ENCODE measurements at places on chromosomes 16 and 17.

GRCh38 chr16:67632415-67633172, 12.3 kb upstream of the CARMIL2 start:
- DNase-seq = no peak

- no peak for DNase-seq
Measured at GRCh38 chr16:74252329-74252728, 44.3 kb upstream of the PSMD7 start.

DNA sequence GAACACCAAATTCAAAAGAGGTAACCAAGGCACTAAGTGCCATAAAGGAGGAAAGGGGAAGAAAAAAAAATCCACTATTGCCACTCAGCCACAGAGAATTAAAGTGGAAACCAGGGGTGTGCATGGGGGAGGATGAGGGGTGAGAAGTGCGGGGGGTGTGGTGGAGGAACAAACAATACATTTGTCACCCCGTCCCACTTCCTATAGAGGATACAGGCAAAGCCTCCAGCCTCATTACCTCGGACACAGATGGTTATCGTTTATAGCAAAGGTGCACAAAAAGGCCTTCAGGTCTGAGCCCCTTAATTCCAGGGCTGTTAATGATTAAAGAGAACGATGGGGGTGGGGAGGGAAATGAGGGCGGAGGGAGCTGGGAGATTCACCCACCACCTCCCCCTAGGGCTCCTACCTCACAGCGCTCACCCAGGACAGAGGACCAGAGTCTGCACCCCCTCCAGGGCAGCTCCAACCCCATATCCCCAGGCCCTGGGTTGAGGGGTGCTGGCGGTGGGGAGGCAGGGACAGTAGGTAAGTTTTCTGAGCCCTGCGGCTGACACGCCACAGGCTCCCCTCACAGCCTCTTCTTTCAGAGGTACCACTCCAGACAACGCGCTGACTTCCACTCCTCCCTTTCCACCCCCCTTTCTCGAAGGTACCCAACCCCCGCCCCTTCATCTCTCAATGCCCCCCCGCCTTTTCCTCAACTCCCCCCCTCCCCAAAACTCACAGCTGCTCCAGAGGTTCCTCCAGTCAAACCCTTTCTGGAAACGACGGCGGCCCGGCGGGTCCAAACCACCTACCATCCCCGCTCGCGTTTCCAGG, 470 bp downstream of the DCUN1D3 start:
- no peak for DNase-seq

DNA sequence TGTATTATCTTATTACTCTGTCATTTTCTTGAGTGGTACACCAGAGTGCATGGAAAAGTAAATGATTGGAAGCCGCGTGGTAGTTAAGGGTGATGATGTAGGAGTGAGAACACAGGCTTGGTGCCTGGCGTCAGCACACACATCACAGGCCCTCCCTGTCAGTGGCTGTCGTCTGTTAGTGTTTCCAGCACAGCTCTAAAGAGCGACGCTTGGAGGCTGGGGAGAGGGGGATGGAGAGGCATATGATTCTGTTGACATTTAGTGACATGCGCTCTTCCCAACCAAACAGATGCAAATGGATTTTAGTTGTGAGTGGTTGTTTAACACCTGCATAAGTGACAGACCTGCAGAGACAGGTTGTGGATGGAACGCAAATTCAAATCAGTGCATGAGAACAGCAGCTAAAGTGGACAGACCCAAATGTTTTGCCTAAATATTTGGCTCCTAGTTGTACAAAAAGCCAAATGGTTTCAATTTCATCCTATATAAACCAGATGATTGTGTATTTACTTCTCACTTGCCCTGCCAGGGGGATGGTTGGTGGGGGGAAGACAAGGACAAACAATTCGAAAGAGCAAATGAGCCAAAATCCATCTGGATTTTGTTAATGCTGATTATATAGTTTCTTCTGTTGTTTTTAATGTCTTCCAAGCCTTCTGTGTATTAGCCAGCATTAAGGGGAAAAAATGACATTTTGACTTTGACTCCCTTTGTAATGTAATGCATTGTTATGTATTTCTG, 222.3 kb downstream of the WWOX start:
- no peak for DNase-seq

- DNase-seq = no peak
Measured at GRCh38 chr16:85363427-85363826, 249.7 kb upstream of the GSE1 start.

DNA sequence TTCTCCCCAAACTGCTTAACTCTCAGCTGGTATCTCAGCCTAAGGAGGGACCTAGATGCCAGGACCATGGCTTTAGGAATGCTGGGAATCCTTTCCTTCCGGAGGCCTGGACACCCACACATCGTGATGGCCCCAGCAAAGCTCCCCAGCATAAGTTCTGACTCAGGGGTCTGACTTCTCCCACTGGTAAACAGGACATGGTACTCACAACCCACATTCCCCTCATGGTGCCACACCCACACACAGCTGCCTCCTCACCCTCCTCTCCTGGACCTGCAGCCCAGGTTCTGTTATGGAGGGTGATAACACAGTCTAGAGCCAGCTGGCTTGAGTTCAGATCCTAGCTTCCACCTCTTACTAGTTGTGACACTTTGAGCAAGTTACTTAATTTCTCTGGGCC, 719 bp upstream of the RNF227 start:
- peak; percentile 84 for DNase-seq

- DNase-seq = no peak
Measured at GRCh38 chr16:87948119-87948545, 3.1 kb upstream of the BANP start.

GRCh38 chr17:14298221-14298946, 2.5 kb upstream of the HS3ST3B1 start:
- no peak for DNase-seq

DNA sequence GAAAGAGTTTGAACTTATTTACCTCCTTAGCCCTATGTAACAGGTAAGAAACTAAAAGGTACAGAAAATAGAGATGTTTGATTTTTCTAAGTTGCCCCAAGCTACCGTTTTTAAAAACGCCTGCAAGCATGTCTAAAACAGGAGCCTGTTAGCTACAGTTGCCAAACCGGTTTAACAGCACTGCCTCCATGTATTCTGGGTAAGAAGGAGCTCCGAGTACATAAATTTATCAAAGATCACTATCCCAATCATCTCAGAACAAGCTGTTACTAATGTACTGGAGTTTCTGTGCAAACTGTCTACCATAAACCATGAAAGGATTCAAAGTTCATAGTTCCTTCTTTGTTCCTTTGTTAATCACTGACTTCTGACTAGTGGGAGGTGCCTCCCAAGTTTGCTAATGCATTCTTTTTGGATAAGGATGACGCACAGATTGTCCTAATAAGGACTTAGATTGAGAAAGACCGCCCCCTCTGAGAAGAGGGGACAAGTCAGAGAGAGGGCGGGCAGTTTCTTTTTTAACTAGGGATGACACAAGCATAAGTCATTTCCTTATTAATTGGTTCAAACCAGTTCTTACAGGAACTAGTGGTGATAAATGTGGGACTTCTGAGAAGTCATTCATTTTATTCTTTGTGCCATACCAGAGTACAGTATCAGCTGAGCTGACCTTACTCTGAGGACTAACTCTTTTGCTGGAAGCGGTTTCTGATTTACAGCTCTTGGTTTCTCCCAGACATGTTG, 55.3 kb downstream of the TUBD1 start:
- DNase-seq = peak; percentile 100

DNA sequence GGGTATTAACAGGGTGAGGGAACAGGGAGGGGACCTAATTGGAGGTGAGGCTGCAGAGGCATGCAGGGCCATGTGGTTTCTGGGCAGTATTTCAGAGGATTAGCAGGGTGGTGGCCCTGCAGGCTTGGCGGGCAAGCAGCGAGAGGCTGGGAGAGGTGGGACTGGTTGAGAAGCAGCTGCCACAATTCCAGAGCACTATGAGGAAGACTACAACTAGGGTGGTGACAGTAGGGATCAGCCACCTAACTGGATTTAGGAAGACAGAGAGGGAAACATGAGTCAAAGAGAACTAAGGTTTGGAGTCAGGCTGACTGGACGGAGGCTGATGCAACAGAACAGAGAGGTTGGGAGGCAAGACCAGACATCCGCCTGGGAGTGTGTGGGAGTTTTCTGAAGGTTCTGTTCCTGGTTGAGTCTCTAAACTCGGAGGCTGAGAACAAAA, 12.3 kb downstream of the ALOXE3 start:
- DNase-seq = peak; percentile 44

DNA sequence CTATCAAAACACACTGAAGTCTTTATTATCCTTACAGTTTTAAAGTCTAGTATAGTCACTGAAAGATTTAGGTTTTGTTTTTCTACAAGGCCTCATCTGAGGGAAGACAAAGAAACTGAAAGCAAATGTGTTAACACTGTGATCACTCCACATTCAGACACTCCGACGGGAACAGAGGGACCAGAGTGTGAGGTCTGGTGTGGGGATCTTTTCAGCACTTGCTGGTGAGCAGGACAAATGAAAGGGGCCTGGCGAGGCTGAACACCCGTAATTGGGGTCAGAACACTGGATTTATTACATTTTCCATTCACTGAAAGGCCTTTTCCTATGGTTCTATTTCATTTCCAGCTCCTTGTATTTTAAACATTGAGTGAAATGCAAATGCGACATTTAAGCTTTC, 910.5 kb downstream of the CDH11 start:
- DNase-seq = peak; percentile 7

- peak; percentile 71 for DNase-seq
Measured at GRCh38 chr16:46607529-46607928, 13.7 kb downstream of the SHCBP1 start.

DNA sequence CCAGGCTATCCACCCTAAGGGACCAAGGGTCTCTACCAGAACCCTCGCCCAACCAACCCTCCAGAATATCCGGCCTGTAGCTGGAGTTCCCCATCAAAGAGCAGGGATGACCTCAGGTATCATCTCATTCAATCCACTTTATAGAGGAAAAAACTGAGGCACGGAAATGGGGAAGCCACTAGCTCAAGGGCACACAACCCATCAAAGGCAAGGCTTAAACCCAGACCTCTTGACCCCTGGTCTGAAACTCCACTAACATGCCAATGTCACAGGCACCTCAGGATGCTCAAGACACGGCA, 1.6 kb downstream of the TBC1D10B start:
- no peak for DNase-seq

DNA sequence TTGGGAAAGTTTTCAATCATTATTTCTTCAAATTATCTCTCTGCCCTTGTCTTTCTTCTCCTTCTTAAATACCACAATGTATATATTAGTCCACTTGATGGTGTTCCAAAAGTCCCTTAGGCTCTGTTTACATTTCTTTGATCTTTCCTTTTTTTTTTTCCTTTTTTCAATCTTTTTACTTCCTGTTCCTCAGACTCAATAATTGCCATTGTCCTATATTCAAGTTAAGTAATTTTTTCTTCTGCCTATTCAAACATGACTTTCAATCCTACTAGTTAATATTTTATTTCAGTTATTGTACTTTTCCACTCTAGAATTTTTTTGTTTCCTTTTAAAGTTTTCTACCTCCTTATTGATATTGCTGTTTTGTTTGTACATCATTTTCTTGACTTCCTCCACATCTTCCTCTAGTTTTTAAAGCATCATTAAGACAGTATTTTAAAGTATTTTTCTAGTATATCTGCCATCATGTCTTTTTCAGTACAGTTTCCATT, 15.8 kb upstream of the UQCRC2 start:
- DNase-seq = no peak

DNA sequence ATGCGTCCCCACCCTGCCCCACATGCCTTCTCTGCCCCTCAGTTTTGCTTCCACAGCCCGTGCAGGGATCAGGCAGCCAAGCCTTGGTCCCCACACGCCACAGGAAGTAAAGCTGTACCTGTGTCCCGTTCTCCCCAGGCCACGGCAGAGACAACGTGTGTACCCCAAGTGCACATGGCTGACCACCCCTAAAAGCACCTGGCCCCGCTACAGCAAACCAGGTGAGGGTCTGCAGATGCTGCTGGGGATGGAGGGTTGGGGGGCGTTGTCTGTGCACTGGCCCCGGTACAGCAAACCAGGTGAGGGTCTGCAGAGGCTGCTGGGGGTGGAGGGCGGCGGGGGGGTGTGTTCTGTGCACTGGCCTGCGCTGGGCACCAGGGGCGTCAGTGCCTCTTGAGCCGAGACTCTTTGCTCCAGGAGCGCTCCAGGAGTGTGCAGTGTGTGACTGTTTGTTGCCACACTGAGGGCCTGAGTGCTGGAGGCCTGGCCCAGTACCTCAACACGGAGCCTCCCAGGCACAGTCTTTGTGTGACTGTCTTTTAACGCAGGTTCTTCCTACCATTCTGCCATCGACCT, 18.8 kb downstream of the TCF25 start:
- DNase-seq = no peak

Data from EH (cell line).